ENCODE measurements at places on chromosomes 16 and 17. TPM values are rescaled to one million over a fixed set of nuclear protein-coding genes. Genes with fewer than 3 reads are reported as not detected.

CDH3 gene
- total RNA-seq = 0.35 TPM

ALOX12B gene
- total RNA-seq = 1.5 TPM

PTX4 gene
- 0.03 TPM for total RNA-seq

MFAP4 gene
- 0.15 TPM for total RNA-seq

ZG16 gene
- not detected for total RNA-seq

SLC5A2 gene
- 0.23 TPM for total RNA-seq

CRISPLD2 gene
- 4.2 TPM for total RNA-seq

IST1 gene
- total RNA-seq = 165 TPM

LRRC37A gene
- 1.0 TPM for total RNA-seq

OR2C1 gene
- not detected for total RNA-seq

KDM6B gene
- total RNA-seq = 15.7 TPM

CDK12 gene
- total RNA-seq = 34.7 TPM

TPSG1 gene
- 0.16 TPM for total RNA-seq

HP gene
- not detected for total RNA-seq

SLC47A1 gene
- total RNA-seq = 20.1 TPM

CES1 gene
- total RNA-seq = 34.8 TPM

NUDT7 gene
- 5.8 TPM for total RNA-seq

OR4D1 gene
- total RNA-seq = not detected

TEX14 gene
- total RNA-seq = 0.33 TPM

KCNJ12 gene
- 1.6 TPM for total RNA-seq

CHST5 gene
- not detected for total RNA-seq

GGNBP2 gene
- 60.3 TPM for total RNA-seq

FBXL16 gene
- 15.2 TPM for total RNA-seq

MEIOB gene
- 1.3 TPM for total RNA-seq

ITGB4 gene
- 117 TPM for total RNA-seq

TMEM238L gene
- total RNA-seq = not detected

NETO2 gene
- total RNA-seq = 72.4 TPM

TMIGD1 gene
- total RNA-seq = not detected

SLC35G6 gene
- total RNA-seq = not detected

KCTD2 gene
- 32.3 TPM for total RNA-seq

EVI2B gene
- not detected for total RNA-seq

EFCAB5 gene
- 0.63 TPM for total RNA-seq

LITAF gene
- 188 TPM for total RNA-seq

TBC1D28 gene
- total RNA-seq = not detected

LDHD gene
- total RNA-seq = 0.82 TPM

TSPOAP1 gene
- not detected for total RNA-seq

TGFB1I1 gene
- 53.7 TPM for total RNA-seq

PLCG2 gene
- 3.3 TPM for total RNA-seq

KRTAP2-3 gene
- total RNA-seq = not detected

CES4A gene
- 4.2 TPM for total RNA-seq

ABCC11 gene
- total RNA-seq = 0.06 TPM

HS3ST3B1 gene
- 1.0 TPM for total RNA-seq

KRT39 gene
- not detected for total RNA-seq

RNF222 gene
- not detected for total RNA-seq

ADAM11 gene
- total RNA-seq = 2.6 TPM

VASN gene
- 3.3 TPM for total RNA-seq

KIAA0513 gene
- total RNA-seq = 2.4 TPM

PPY gene
- not detected for total RNA-seq

SLC5A10 gene
- total RNA-seq = 0.17 TPM

CCDC200 gene
- not detected for total RNA-seq

KRTAP1-5 gene
- not detected for total RNA-seq

KRTAP17-1 gene
- total RNA-seq = not detected

SERPINF2 gene
- total RNA-seq = 5.2 TPM

CCL13 gene
- total RNA-seq = not detected

OR3A3 gene
- not detected for total RNA-seq

ADCY9 gene
- 7.3 TPM for total RNA-seq

MYH13 gene
- 0.01 TPM for total RNA-seq

CCL18 gene
- total RNA-seq = not detected

IQCK gene
- 8.6 TPM for total RNA-seq

Measured in A549 treated with AZD2906 at 1 μM for 4 hours (cell line).